ENCODE measurements at places on chromosomes 6 and 20.
A peak's percentile ranks its signal among the peaks of the same experiment; 100 is the strongest.

DNA sequence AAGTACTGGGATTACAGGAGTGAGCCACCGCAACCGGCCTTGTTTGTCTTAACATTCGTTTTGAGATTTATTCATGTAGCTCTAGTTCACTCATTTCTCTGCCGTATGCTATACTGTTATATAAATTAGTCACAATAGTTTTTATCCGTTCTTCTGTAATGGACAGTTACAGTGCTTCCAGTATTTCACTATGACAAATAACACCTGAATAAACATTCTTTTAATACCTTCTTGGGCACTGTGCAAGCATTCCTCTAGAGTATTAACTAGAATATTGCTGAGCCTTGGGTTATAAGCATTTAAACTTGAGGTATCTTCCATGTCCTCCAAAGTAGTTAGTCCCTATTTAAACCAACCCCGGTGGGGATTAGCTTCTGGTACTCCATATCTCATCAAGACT is 45.6 kb downstream of the STK38 start:
- DNase-seq, result no peak

GRCh38 chr6:167568407-167569024 is 243.6 kb downstream of the TTLL2 start:
- DNase-seq, result no peak

DNA sequence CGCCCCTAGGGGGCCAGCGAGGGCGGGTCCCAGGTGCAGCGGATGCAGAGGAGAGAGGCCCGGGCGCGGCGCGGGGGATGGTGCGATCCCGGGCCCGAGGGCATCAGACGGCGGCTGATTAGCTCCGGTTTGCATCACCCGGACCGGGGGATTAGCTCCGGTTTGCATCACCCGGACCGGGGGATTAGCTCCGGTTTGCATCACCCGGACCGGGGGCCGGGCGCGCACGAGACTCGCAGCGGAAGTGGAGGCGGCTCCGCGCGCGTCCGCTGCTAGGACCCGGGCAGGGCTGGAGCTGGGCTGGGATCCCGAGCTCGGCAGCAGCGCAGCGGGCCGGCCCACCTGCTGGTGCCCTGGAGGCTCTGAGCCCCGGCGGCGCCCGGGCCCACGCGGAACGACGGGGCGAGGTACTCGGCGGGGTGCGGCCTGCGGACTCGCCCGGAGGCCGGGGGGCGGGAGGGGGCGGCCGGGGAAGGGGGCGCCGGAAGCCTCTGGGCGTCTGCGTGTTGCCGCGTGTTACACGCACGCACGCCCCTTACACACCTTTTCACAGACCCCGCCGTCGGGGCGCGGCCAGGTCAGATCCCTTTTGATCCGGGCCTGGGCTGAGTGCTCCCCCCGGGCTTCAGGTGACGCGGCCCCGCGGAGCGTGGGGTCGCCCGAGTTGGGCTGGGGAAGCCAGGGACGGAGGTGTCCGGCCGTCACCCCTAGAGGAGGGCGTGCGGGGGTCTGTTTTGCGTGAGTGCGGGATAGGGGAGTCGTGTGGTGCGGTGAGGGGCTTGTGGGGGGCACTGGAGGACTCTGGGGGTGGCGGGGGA is 412 bp downstream of the TRIB3 start:
- DNase-seq, result peak; percentile 54

GRCh38 chr6:12545619-12546409 is 170.8 kb upstream of the PHACTR1 start:
- DNase-seq, result no peak

GRCh38 chr6:22334778-22335177 is 37.9 kb upstream of the PRL start:
- DNase-seq, result no peak

- no peak for DNase-seq
These were observed 140.9 kb downstream of the THBS2 start for GRCh38 chr6:169112483-169113320.

GRCh38 chr20:18224968-18225568 is 63.3 kb upstream of the ZNF133 start:
- DNase-seq, result no peak

DNA sequence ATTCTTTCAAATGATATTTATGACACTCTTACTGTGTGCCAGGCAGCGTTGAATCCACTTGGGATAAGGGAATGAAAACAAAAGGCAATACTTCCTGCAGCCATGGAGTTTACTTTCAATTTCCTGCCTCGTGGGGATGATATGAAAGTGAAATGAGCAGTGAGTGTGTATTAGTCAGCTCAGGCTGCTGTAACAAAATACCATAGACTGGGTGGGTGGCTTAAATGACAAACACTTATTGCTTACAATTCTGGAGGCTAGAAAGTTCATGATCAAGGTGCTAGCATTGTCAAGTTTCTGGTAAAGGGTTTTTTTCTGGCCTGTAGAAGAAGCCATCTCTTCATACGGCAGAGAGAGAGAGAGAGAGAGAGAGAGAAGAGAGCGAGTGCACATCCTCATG is 41.7 kb downstream of the TSHZ2 start:
- DNase-seq, result no peak
